ENCODE measurements at places on chromosomes 5 and 9.

- no peaks in the 10 kb centered on the region for H3K36me3 ChIP-seq
- peaks cover 2% of the 10 kb centered on the region for H3K27me3 ChIP-seq
- H3K4me1 ChIP-seq: no peaks in the 10 kb centered on the region
- no peak for DNase-seq
- H3K4me3 ChIP-seq: no peak overlapping the region
Measured at GRCh38 chr5:15034379-15034778, 162.8 kb upstream of the ANKH start.

- H3K27me3 ChIP-seq: no peaks in the 10 kb centered on the region
- no peaks in the 10 kb centered on the region for H3K4me1 ChIP-seq
- DNase-seq: no peak
- H3K27ac ChIP-seq: no peak overlapping the region
- peaks cover 22% of the 10 kb centered on the region for H3K36me3 ChIP-seq
Measured at GRCh38 chr5:141532726-141533125, 43.8 kb downstream of the PCDHGC5 start.

GRCh38 chr9:129235931-129236331, 57.9 kb upstream of the IER5L start:
- H3K36me3 ChIP-seq: no peaks in the 10 kb centered on the region
- no peak overlapping the region for H3K27ac ChIP-seq
- DNase-seq: no peak
- no peaks in the 10 kb centered on the region for H3K27me3 ChIP-seq

- H3K27me3 ChIP-seq: peaks cover 16% of the 10 kb centered on the region
- no peaks in the 10 kb centered on the region for H3K4me1 ChIP-seq
- no peaks in the 10 kb centered on the region for H3K36me3 ChIP-seq
- no peak for DNase-seq
Measured at GRCh38 chr9:88889386-88889785, 101.9 kb upstream of the S1PR3 start.

- no peaks in the 10 kb centered on the region for H3K36me3 ChIP-seq
- H3K4me3 ChIP-seq: no peak overlapping the region
- no peak for DNase-seq
- peaks cover 5% of the 10 kb centered on the region for H3K27me3 ChIP-seq
Measured at GRCh38 chr9:124045830-124046177, 34.2 kb downstream of the LHX2 start.

- no peak overlapping the region for H3K27ac ChIP-seq
- peaks cover 69% of the 10 kb centered on the region for H3K4me1 ChIP-seq
- peak; percentile 69 for DNase-seq
- H3K36me3 ChIP-seq: peaks cover 24% of the 10 kb centered on the region
- no peak overlapping the region for H3K4me3 ChIP-seq
- no peaks in the 10 kb centered on the region for H3K27me3 ChIP-seq
Measured at GRCh38 chr5:396531-396961, 46.4 kb upstream of the EXOC3 start.

GRCh38 chr5:157574456-157575380, 857 bp downstream of the ADAM19 start:
- H3K27ac ChIP-seq: no peak overlapping the region
- no peak for DNase-seq
- peaks cover 42% of the 10 kb centered on the region for H3K4me1 ChIP-seq
- H3K4me3 ChIP-seq: peak overlapping the region; percentile 56
- no peaks in the 10 kb centered on the region for H3K36me3 ChIP-seq
